ENCODE measurements at places on chromosomes 2 and 18.

DNA sequence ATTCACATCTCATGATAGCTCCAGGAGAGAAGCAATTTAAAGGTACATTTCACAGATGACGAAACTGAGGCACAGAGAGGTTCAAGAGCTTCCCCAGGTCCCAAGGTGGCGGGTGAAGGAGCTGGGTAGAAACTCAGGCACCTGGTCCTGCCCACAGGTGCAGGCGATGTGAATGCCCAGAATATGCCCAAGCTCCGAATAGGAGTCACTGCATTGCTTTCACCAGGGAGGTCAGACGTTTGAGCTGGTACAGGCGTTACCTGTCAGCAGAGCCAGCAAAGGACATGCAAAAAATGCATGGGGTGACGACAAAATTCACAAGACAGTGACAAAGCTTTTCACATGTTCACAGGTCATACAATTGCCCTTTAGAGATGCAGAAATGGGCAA lies 247.9 kb downstream of the HDAC4 start:
- no peak for DNase-seq

DNA sequence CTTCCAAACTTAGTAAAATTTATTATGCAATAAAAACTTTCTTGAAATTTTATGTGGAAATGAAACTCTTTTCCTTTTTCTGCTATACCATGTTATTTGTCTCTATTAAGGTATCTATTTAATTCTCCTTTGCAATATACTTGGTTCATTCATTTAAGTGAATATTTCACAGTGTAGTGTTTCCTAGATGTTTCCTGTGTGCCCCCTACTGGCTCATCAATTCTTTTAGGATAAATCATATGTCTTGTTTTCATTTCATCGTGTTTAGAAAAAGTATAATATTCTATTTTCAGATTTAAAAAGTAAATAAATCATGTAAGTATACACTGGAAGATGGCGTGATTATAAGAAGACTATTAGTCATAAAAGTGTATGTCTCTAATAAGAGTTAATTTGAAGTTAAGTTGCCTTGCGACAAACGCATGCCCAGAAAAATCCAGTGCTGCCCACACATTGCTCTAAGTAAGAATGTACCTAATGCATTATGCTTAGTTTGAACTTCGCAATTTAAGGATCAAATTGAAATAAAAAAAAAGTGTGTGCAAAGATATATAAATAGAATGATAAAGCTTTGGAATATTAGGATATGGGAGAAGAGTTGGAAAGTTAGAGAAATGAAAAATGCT lies 525.4 kb downstream of the KCNJ3 start:
- no peak for DNase-seq

DNA sequence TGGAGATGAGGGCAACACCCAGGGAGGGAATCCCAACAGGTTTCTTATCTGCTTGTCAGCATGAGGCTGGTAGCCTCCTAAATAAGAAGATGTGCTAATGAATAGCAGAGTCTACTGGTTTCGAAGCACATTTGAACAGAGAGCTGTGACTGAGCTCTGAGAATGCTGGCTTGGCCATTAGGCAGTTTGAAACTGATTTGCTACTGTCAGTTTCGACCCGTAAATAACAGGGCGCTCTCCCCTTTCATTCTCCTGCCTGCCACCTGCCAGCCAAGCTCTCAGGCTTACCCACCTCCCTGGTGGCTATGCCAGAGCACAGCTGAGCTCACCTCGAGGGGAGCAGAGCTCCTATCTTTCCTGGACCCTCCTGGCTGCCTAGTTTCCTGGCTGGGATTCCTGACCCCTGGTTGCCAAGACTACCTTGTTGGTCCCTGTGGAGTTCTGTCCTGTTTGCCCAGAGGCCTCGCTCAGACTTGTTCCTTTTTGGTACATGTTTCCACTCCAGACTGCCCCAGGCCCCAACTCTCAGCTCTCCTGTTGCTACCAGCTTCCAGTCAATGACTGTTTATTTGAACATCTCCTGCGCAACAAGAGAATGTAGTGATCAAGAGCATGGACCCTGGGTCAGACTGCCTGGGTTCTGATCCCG lies 102.3 kb upstream of the ALPP start:
- DNase-seq, result no peak

DNA sequence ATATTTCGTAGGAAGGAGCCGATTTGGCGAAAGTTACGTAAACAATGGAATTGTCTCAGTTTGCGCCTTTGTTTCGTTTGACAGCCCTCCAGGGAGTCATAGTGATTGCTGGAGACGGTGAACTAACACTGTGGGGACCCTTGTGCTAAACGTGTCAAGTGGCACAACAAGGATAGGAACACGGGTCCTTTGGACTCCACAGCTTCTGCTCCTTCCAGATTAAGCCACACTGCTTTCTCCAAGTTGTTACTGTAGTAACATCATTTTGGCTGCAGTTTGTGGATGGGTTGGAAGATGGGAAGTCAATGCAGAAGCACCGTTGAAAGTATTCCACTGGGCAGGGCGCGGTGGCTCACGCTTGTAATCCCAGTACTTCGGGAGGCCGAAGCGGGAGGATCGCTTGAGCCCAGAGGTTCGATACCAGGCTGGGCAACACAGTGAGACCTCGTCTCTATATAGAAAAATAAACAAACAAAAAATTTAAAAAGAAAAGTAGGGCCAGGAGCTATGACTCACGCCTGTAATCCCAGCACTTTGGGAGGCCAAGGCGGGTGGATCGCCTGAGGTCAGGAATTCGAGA lies 636 bp upstream of the IMMT start:
- no peak for DNase-seq

DNA sequence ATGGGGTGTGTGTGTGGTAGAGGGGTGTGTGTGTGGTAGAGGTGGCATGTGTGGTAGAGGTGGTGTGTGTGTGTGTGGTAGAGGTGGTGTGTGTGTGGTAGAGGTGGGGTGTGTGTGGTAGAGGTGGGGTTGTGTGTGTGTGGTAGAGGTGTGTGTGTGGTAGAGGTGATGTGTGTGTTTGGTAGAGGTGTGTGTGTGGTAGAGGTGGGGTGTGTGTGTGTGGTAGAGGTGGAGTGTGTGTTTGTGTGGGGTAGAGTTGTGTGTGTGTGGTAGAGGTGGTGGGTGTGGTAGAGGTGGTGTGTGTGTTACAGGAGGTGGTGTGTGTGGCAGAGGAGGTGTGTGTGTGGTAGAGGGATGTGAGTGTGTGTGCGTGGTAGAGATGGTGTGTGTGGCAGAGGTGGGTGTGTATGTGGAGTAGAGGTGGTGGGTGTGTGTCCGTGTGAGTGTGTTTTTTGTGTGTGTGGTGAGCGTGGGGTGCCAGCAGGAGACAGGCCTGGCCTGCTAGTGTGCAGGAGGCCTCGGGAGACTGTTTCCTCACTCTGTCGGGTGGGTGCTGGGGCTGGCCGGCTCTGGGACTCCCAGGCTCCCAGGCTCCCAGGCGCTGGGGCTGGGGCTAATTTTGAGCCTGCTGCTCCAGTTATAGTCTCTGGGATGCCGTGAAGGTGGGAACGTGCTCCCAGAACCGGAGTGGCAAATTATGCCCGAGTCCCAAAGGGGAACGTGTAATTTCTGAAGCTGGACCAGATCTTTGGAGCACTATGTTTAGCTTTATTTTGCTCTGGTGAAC lies 165.2 kb downstream of the DYSF start:
- no peak for DNase-seq

DNA sequence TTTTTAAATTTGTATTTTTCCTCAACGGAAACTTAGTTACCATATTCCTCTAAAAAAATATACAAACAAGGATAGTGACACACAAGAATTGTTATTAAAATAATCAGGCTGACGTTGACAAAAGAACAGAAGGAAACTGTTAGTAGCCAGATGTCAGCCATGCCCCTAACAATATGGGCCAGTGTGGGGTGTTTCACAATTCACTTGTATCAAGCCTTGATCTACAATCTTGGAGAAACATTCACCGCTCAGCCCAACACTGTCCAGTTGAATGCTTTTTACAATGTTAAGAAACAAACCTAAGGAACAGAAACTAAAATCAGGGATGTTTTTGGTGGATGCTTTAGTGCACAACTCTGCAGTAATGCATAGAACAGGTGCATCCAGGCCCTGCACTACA lies 44.6 kb downstream of the TMEFF2 start:
- no peak for DNase-seq

All from stimulated activated CD4-positive, alpha-beta T cell treated with anti-CD3 and anti-CD28 coated beads, Interleukin-15, amount 100 ng/mL, for 1 hour (primary cell).